Neural progenitor cell (in vitro differentiated cells): ENCODE measurements at places on chromosomes 5 and 9.
A peak's percentile ranks its signal among the peaks of the same experiment; 100 is the strongest.

- no peak for DNase-seq
Observed at GRCh38 chr9:99072040-99072394, 32.9 kb upstream of the TGFBR1 start.

DNA sequence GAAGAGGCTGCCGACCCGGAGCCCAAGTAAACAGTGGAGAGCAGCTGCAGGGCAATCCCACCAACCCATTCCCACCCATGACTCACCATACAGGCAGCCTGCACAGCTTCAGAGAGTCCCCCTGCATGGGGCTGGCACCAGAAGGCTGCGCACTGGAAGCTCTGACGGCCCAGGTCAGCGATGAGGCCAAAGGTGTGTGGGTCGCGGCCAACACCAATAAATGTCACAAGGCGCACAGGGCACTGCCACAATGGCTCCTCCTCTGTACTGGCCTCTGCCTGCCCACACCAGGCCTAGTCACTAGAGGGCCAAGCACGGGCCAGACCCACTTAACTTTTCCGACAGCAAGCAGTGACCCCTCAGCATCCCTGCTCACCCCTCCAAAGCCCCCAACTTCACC lies 3.0 kb upstream of the SRA1 start:
- DNase-seq = no peak

GRCh38 chr5:10995891-10996290 lies 234.9 kb upstream of the DAP start:
- no peak for DNase-seq

DNA sequence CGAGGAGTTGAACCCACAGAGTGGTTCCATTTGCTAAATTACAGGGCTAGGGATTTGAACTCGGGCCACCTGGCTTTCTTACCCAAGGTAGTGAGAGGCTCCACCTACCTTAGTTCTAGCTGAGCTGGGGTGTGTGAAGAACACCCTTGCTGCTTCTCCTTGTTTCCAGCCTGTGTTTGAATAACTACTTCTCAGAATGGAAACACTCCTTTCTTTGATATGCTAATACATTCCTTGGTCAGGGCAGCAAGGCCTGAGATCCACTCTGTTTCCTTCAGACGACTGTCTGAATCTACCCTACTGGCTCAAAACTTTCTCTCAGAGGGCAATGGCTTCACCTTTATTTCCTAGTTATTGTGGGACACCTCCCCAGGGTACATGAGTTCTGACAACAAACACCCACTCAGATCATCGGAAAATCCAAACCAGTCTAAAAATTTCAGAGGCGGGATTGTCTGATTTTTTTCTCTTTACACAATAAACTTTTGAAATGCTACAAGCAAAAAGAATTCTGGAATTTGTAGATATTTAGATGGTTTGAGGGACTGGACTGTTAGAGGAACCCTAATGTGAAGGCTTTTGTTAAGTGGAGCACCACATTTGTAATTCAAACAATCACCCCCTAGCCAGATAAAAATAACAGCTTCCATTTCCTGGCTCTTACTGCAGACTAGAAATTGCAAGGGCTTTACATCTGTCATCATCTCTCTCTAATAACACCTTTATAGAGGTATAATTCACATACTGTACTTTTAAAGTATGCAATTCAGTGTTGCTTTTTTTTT lies 4.0 kb upstream of the ATP6V1G1 start:
- DNase-seq = no peak

DNA sequence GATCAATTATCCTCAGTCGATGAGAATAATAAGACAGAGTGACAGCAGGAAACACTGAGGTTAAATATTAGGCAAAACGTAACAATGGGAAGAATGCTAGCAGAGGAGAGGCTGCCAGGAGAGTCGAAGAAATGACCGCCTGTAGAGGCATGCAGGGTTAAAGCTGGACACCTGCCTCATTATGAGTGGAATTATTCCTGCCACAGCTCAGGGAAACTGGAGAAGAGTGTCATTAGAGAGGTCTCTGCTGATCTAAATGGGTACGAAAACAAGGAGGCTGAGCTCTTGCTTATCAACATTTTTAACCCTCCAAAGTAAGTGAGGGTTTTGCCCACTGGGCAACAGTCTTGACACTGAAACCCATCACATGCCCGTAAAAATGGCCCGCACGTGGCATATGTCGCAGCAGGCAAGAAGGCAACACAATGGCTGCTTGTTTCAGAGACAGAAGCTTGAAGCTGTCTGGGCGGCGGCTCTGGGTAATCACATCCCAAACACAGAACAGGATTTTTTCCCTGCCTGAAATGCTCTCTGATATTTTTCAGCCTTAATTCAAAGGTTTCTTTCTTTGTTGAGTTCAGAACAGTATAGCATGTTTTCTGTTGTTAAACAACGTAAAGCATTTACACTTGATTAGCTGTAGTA lies 118.7 kb downstream of the MED27 start:
- DNase-seq = peak; percentile 23

DNA sequence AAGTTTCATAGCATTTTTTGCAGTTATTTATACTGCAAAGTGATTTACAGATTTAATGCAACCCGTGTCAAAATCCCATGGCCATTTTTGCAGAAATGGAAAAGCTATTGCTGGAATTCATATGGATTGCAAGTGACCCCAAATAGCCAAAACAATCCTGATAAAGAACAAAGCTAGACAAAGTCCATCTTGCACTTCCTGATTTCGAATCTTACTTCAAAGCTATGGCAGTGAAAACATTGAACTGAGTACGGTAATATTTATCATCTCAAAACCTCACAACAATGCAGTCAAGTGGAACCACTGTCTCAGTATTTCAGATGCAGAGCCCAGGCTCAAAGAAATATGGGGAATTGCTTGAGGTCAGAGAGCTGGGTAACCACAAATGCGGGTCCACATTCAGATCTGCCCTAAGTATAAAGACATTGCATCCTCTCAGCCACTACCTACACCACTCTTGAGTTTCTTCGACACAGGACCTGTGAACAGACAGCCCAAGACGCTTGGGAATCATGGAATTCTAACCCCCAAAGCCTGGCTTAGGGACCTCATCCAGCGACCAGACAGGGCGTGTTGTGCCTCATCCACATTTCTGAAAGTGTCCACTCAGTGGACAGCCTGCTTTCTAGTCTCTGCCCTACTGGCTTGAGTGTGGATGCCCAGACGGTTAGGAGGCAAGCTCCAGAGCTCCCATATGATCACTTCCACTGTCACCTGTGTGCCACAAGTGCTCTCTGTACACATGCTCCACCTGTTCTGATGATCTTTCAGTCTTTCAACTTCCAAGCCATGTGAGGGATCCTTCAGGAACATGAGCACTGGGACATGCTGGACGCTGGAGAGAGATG lies 39.3 kb upstream of the KCNIP1 start:
- no peak for DNase-seq

GRCh38 chr9:106922026-106922425 lies 59.1 kb downstream of the ZNF462 start:
- DNase-seq = no peak

GRCh38 chr9:99058964-99059921 lies 45.7 kb upstream of the TGFBR1 start:
- no peak for DNase-seq

GRCh38 chr5:72508241-72509170 lies 1.3 kb upstream of the ZNF366 start:
- no peak for DNase-seq

- DNase-seq = no peak
Observed at GRCh38 chr5:73764996-73765395, 139.0 kb downstream of the ARHGEF28 start.

DNA sequence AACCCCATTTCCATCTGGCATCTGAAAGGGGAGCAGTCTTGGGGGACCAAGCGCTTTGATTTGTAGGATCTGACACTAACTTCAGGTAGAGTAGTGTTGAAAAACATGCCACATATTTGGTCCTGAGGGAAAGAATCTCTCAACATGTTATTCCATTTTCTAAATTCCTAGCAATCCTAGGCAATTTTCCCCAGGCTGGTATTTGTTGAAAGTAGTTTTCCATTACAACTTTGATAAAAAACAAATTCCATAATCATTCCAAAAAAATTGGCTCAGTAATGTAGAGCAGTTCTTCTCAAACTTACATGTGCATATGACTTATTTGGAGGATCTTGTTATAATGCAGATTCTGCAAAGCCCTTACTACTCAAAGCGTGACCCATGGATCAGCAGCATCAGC lies 477.9 kb downstream of the ACTL7B start:
- no peak for DNase-seq
